ENCODE measurements at places on chromosomes 13 and 19.
A peak's percentile ranks its signal among the peaks of the same experiment; 100 is the strongest.

GRCh38 chr13:91804724-91805123 is 406.3 kb downstream of the GPC5 start:
- no peak for DNase-seq

DNA sequence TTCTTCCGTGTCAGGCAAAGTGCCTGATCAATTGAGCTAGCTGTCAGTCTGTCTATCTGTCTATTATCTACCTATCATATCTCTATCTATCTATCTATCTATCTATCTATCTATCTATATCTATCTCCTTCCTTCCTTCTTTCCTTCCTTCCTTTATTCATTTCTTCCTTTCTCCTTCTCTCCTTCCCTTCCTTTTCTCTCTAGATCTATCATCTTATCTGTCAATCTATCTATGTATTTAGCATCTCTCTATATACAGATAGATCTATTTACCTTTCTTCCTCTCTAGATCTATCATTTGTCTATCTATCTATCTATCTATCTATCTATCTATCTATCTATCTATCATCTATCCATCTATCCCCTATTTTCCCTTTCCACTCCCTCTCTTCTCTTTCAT is 5.9 kb upstream of the ZNF536 start:
- DNase-seq, result no peak

- DNase-seq, result no peak
These were observed 19.1 kb downstream of the SYDE1 start for GRCh38 chr19:15126131-15126910.

- no peak for DNase-seq
These were observed 66.1 kb upstream of the ANKRD10 start for GRCh38 chr13:110980921-110981320.

GRCh38 chr19:18961767-18962620 is 21.0 kb upstream of the HOMER3 start:
- DNase-seq, result no peak

GRCh38 chr19:19356901-19357566 is 36.4 kb downstream of the MAU2 start:
- no peak for DNase-seq

GRCh38 chr19:31339411-31339810 is 9.8 kb downstream of the TSHZ3 start:
- DNase-seq, result peak; percentile 34

DNA sequence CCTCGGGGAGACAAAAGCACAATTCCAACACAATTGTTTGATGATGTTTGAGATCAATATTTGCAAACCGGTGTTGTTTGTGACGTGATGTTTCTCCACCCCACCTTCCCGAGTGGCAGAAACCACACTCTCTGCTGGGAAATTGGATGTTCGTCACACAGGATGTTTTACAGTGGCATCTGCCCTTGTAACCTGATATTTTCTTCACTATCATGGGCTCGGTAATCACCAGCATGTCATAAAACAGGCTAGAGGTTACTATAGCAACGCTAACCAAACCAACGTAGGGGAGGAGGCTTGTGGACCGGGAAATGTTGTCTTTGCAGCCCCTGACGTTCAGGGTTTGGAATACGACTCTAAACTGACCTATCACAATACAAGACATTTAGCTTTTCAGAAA is 454.5 kb downstream of the IRS2 start:
- peak; percentile 49 for DNase-seq

Data from eye (tissue), 1 donor.